Stimulated activated CD4-positive, alpha-beta T cell treated with anti-CD3 and anti-CD28 coated beads, Interleukin-12 subunit alpha, Interleukin-12 subunit beta, amount 100 ng/mL, for 4 hours (primary cell): ENCODE measurements at places on chromosomes 3 and 15.

- DNase-seq: no peak
Observed at GRCh38 chr3:18127859-18128681, 297.1 kb downstream of the SATB1 start.

DNA sequence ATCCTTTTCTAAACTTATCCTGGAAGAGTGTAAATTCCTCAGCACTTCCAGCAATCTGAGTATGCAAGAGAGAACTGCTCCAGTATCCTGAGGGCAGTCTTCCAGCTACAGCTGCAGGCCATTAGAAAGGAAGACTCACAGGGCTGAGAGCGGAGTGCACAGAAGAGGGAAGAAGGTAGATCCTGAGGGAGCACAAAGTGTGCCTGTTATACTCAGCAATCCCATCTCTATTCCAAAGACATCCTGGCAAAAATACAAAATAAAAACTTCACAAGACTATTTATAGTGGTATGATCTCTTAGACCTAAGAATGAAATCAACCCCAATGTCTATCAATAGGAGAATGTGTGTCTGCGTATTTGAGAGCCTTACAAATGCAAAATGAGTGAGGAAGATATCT lies 292.0 kb downstream of the ZIC1 start:
- no peak for DNase-seq

DNA sequence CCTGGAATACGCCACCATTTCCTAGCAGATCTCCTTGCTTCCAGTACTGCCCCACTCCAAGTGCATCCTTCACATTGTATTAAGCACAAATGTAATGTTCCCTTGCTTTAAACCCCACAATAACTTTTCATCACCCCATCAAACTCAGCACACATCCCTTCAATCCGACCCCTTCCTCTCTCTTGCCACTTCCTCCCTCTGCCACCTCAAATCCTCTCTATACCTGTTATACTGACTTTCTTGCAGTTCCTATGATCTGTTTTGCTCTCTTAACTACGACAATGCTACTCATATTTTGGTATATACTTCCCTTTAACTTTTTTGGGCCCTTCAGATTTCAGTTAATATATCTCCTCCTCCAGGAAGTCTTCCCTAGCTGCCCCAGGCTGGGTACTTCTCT lies 14.1 kb downstream of the PARL start:
- no peak for DNase-seq

DNA sequence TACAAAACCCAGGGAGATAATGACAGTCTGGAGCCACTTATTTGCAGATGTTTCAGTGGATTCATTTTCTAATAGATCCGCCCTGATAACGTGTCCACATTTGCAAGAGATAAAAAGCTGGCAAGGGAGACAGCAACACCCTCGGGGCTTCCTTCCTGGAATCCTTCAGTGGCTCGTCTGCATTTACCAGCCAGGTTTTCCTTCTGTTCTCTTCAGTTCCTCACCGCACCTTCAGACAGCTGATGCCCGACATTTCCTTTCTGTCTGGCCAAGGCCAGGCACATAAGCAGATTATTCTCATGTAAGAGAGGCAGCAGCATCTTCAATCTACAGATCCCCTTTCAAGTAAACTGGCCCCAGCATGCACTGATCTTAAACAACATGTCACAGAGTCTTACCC lies 56.2 kb upstream of the SPATA12 start:
- DNase-seq: no peak

GRCh38 chr3:19652336-19652735 lies 281.7 kb downstream of the EFHB start:
- no peak for DNase-seq

DNA sequence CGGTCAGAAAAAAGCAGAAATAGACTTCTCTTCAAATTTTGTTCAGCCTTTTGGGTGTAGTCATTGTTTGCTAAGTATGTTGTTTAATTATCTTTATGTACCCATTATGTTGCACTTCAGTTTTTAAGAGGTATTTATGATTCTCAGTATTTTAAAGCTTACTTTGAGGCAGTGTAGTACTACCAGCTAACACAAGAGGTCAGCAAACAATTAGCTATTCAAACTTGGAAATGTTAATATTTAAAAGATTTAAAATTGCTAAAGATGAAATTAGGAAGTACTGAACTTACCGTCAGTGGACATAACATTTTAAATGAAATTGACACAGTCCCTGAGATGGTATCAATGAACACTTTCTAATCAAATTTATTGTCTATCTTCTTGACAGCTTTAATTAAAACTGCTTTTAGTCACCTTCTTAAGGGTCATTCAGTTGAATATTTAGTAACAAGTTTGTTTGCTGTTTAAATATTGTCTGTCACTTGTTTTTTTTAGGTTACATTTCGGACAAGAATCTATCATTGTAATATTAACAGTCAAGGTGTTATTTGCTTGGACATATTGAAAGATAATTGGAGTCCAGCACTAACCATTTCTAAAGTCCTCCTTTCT lies 28.1 kb downstream of the NKIRAS1 start:
- DNase-seq: no peak

DNA sequence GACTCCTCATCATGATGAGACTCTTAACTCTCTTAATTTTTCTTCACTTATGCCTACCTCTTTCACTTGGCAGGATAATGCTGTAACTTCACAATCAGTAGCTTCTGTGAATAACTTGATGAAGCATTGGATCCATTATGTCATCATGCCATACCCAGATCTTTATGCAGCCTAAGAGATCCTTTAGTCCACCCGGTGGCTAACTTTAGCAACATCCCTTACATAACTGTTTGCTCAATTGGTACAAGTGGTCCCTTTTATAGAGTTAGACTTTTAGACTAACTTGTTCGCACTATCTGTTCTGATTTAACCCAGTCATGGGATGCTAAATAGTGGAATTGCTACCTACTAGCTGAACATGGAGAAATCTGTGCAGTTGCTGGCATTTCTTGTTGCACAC lies 184.5 kb downstream of the USP13 start:
- no peak for DNase-seq

- DNase-seq: no peak
Observed at GRCh38 chr3:81339040-81339845, 422.2 kb downstream of the GBE1 start.

- no peak for DNase-seq
Observed at GRCh38 chr3:162141272-162141791, 644.7 kb downstream of the OTOL1 start.

DNA sequence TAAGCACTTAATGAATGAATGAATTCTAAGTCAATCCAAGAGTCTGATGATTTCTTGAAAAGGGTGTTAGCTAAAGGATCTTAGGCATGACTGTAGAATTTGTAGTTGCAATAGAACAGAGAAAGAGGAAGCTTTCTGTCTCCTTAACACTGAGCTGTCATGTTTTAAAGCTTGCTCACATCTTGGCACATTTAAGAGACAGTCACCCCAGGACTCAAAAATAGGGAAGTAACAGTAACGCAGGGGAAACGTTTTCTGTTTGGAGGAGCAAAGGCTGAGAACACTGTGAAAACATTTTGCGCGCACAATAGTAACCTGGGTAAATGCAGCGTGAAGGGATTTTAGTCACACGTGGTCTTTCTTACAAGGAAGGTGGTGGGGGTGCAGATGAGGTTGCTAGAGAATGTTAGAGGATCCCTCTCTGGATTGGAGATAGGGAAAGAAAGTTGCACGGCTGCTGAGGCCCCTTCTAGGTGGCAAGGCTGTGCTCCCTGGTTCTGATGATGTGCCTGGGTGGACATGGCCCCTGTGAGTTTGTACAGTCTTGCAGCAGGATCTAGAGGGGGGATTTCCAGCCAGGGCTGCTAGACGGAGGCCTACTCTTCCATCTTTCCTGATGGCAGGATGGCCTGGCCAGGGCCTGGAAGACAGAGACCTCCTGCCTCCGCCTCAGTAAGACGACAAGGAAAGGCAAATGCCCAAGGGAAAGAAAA lies 12.0 kb downstream of the STARD5 start:
- no peak for DNase-seq

DNA sequence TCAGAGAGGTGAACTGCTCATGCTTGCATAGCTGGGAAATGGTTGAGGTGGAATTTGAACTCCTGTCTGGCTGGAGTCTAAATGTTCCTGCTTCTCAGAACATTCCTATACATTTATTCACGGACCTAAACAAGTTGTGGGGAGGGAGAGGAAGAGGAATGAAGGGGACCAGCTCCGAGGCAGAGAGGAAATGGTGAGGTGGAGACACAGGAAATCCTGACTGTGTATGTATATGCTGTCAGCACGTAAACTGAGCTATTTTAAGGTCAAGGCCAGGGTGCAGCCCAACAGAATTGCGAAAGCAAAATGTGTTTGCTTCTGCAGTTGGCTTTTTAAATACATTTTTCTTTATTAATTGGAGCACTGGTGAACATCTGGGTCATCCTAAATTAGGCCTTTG lies 74.1 kb upstream of the POMGNT2 start:
- no peak for DNase-seq

DNA sequence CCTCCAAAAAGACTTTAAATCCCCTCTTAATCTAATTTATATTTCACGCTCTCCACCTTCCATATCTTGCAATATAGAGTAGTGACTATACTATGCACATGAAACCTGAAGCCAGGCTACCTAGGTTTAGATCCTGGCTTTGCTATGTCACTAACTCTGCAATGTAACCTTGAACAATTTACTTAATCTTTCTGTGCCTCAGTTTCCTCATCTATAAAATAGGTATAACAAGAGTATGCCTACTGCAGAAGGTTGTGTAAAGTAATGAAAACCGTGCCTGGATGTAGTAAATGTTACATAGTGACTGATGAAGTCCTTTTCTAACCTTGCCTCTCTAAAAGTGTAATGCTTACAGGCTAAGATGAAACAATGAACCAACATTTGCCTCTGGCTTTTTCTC lies 18.5 kb downstream of the HERC1 start:
- no peak for DNase-seq

GRCh38 chr15:95880630-95881029 lies 449.9 kb upstream of the NR2F2 start:
- no peak for DNase-seq

DNA sequence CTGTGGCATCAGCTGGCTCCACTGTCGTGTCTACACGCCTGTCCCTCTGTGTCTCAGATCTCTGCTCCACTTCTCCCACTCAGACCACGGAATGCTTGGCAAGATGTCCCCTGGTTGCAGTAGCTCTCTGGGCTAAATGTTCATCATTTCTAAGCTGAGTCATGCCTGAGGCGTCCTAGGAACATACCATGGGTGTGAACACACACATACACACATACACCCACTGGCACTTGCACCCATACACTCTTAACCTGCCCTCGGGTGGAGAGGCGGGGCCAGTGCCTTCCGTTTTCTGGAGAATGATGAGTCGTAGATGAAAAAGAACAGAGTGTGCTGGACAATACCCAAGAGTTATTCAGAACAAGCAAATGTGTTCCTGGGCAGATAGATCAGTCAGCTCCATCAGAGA lies 72.4 kb downstream of the SENP2 start:
- no peak for DNase-seq

DNA sequence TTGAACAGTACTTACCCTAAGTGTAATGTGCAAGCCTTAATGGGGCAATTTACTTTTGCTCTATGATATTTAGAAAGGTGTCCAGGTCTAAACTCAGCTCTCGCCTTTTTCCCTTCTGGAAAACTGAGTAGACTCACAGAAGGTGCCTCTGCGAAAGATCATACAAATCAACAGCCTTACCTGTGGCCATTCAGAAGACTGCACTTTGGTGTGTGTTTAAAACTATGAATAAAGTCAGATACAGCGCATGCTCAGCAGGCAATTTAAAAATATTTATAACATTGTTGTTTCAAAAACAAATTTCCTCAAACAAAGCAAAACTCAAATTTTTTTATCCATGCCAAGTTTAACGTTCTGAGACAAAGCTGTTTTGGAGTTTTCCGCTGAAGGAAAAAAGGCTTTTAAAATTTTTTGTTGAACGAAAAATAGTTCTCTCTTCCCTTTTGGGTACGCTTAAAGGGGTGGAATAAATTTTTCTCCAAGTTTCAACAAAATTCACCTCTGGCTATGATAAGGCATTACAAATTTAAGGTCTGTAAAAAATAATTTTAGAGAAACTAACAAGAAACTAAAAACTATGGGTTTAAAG lies 156.3 kb downstream of the TIGIT start:
- DNase-seq: no peak

DNA sequence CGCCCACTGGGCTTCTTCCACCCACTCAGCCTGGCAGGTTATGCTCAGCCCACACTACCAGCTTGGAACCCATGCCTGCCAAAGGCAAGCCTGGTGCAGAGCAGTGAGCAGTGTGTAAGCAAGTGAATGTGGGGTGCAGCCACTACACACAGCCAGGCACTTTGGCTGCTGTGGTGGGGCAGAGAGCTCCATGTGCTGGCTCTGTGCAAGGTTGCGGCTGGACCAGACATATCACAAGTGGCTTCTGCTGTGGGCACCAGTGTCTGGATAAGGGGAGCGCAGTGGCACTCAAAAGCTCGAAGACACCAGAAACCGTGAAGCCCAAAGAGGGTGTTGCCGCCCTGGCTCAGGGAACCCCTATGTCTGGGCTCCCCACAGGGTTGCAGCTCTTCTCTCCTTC lies 563.7 kb downstream of the SI start:
- no peak for DNase-seq

DNA sequence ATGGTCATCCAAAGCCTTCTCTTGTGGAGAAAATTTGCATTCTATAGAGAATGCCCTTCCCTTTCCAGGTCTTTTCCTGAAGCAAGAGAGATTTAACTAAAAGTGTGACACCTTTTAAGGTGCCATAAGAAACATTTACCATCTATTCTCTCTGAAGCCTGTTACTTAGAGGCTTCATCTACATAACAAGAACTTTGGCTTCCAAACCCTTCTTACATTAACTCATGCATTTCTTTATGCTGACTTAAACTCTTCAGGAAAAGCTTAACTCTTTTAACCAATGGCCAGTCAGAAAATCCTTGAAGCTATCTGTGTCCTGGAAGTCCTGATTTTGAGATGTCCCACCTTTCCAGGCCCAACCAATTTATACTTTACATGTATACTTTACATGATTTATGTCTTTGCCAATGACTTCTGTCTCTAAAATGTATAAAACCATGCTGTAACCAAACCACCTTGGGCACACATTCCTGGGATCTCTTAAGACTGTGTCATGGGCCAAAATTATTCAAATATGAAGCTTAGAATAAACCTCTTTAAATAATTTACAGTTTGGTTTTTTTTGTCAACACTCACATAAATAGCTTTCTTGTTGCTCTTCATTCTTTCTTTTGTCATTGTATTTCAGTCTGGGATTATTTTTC lies 472.6 kb upstream of the NECTIN3 start:
- no peak for DNase-seq

DNA sequence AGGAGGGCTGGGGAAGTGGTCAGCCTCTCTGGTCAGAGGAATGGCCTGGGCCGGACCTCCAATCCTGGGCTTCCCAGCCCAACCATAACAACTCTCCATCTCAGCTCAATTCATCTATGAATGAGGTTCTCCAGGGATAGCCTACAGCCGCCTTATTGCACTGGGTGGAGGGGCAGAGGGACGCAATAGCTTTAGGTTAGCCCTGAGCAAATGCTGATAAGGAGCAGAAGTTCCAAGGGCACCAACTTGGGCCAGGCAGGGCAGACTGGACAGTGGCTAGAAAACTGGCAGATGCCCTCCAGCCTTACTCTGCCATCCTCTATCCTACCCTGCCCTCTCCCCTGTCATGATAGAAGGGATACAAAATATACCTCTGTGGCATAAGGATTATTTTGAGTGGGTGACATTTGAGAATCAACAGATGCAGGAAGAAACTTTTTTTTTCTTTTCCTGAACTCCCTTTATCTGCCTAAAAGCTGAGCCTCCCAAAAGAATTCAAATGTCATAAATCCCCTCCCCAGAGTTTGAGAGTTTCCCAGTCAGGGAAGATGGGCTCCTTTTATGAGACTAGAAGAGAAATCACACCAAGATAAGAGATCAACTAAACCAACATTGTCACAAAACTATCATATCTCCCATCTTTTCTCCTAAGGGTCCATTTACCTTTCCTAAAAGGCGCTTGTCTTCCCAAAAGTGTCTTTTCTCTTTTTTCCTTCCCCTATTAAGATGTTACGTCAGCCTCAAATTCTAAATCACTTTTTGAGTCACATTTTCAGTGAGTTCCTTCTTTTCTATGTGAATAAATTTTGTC lies 40.4 kb upstream of the C15orf39 start:
- no peak for DNase-seq
